ENCODE measurements at places on chromosomes 4 and X.

- DNase-seq = no peak
Observed at GRCh38 chrX:119094819-119095218, 22.0 kb downstream of the CT47C1 start.

- no peak for DNase-seq
Observed at GRCh38 chr4:36317721-36318120, 36.3 kb downstream of the DTHD1 start.

- DNase-seq = no peak
Observed at GRCh38 chr4:95107635-95108034, 349.9 kb downstream of the BMPR1B start.

- DNase-seq = no peak
Observed at GRCh38 chr4:1837069-1837468, 18.9 kb downstream of the LETM1 start.

DNA sequence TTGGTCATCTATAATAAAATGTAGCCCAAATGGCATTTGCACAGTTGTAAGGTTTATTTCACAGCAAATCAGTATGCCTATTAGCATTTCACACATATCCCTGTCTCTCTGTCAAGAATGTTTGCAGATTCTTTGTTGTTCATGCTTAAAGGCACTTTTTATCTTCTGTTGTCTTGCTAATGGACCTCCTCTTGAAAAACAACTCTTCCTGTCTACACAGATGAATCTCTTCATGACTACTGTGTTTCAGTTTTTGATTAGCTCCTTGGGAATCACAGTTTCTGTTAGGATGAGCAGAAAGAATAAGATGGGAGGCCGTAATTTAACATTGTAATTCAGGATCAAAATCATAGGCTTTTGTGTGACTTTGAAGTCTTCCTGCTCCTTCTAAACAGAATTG is 35.5 kb upstream of the SLC4A4 start:
- no peak for DNase-seq

GRCh38 chr4:89303177-89303576 is 4.4 kb downstream of the GPRIN3 start:
- DNase-seq = no peak

- DNase-seq = no peak
Observed at GRCh38 chrX:32744921-32745320, 466.4 kb downstream of the DMD start.

- no peak for DNase-seq
Observed at GRCh38 chr4:8370835-8371595, 69.5 kb downstream of the ACOX3 start.

- DNase-seq = no peak
Observed at GRCh38 chr4:5220028-5220427, 168.7 kb downstream of the STK32B start.

DNA sequence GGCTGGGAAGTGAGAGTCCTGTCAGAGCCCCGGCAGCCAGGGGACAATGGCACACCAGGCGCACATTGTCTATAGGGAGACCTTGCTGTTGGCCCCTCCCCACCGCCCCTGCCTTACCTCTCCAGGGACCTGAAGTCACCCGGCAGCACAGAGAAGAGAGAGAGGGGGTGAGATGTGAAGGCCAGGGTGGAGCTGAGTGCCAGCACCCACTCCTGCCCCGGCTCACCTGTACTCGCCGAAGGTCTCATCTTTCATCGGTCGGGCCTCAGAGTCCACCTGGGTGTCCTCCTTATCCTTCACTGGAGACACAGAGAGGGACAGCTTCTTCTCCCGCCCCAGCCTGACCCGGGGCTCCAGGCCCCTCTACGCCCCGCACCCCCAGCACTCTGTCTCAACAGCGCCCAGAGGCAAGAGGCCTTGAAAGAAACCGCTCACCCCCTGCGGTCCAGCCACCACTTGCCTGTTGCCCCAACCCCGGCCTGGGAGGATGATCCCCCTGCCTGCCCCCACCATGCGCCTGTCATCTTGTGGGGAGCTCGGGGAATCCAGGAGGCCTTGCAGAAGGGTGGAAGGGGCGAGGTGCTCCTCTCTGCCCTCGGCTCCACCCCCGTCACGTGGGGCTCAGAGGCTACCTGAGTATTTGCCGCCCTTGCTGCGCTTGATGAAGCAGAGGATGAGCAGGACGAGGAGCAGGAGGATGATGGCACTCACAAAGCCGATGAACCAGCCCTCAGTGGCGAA is 22.6 kb downstream of the L1CAM start:
- no peak for DNase-seq

DNA sequence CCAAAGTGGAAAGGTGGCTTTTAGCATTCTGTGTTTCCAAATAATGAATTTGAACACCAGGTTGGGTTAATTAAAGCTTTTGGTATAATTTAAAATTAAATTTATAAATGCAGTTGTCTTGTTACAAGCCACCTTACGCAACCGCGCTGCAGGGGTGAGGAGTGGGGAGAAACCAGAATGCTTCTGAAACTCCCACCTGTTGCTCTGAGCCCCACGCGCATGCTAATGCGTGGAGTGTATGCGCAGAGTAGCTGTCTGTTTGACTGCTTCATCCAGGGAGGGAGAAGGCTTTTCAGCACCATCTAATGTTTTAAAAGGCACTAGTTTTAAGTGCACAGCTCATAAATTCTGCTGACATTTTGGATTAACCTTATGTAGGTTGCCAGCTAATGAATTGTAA is 12.5 kb downstream of the OGT start:
- no peak for DNase-seq

DNA sequence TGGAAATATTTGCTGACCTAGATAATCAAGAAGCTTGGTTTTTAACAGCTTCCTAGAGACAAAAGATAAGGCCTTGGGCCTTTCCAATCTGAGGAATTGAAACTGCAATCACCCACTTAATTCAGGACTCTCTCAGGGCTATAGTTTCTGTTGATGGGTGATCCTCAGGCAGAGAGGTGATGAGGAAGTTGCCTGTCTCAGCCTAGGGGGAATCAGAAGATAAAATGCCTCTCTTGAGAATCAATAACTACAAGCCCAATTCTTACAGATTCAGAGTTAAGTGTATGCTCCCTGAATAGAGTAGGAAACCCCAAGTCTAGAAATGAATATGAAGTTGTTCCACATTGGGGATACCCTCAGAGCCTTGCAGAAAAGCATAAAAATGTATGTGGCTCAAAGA is 45.5 kb downstream of the NFKB1 start:
- DNase-seq = no peak

DNA sequence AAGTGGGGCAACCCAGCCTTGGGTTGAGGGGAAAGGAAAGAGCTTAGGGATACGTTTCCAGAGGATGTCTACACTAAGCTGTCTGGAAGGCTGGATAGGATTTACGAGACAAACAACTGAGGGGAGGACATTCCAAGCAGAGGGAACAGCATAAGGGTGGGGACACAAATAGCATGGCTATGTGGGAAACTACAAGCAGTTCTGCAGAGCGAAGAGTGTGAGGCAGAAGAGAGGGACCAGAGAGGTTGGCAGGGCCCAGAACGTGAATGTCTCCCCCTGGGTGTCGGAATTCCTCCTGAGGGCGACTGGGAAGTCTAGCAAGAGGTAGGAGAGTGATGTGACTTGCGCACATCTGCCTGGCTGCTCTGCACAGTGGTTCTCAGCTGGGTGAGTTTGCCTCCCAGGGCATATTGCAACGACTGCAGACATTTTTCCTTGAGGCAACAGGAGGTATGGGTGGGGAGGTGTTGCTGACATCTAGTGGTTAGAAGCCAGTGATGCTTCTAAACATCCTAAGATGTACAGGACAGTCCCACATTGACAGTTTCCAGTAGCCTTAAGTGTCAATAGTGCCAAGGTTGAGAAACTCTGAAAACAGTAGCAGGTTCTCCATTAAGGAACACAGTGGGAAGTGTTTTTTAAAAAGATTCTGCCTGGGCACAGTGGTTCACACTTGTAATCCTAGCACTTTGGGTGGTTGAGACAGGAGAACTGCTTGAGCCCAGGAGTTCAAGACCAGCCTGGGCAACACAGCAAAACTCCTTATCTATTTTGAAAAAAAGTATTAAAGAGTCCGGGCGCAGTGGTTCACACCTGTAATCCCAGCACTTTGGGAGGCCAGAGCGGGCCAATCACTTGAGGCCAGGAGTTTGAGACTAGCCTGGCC is 9.2 kb downstream of the NDUFA1 start:
- DNase-seq = no peak

DNA sequence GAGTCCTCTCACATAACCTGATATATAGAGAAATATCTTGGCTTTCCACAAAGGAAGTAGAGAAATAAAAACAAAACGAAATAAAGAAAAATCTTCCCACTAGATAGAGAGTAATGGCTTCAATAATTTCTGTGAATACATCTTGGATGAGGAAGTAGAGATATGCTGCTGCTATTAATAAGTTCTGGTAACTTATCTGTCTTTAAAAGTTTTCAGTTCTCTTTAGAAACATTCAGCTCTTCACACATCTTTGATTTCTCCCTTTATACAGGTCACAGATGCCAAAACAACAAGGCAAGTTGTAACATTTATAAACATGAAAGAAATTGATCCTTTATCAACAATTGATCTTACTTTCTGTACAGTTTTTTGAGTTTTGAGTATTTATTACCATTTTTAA is 615.8 kb downstream of the TRAM1L1 start:
- no peak for DNase-seq

DNA sequence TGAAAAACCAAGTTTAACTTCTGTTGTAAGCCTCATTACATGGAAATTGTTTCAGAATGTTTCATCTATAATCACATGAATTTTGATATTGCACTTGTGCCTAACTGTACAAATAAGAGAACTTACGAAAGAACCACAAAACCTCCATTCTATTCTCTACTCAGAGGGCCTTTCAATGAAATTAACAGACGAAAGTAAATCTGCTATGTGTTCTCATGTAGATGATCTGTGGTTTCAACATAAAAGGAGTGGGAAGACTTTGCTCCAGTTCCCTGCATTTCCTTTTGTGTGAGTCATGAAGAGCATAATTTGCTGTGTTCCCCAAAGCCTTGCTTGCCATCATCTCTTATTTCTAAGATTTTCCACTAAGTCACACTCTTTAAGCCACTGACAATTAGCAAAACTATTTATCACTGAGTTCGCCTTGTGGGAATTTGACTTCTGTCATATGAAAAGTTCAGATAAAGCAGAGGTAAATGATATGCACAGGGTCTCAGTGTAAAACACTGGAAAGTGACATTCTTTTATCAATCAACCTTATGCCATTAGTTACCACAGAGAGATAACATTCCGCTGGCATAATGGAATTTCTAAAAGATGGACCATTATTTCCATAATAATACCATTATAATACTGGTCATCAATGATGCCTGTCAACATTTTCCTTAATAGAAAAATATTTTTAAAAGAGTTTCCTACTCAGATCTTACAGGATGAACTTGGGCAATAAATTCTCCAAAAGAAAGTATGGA is 329.8 kb downstream of the NR3C2 start:
- DNase-seq = no peak

- no peak for DNase-seq
Observed at GRCh38 chr4:137949746-137950145, 292.4 kb downstream of the SLC7A11 start.

GRCh38 chr4:83605744-83606172 is 69.8 kb downstream of the GPAT3 start:
- no peak for DNase-seq

GRCh38 chr4:174483792-174484191 is 38.5 kb downstream of the HPGD start:
- no peak for DNase-seq
